ENCODE measurements at places on chromosomes 5 and 9. TPM values are rescaled to one million over a fixed set of nuclear protein-coding genes. Genes with fewer than 3 reads are reported as not detected.

GRCh38 chr5:169273451-169273850 lies 27.5 kb downstream of the SLIT3 start:
- H3K27ac ChIP-seq = no peak overlapping the region
- H3K27me3 ChIP-seq = no peaks in the 10 kb centered on the region
- no peaks in the 10 kb centered on the region for H3K36me3 ChIP-seq
- no peaks in the 10 kb centered on the region for H3K4me1 ChIP-seq
- no peak overlapping the region for H3K4me3 ChIP-seq

GRCh38 chr5:116525674-116526073 lies 48.9 kb downstream of the SEMA6A start:
- H3K4me3 ChIP-seq = no peak overlapping the region
- H3K27ac ChIP-seq = no peak overlapping the region
- no peak for DNase-seq
- H3K36me3 ChIP-seq = no peaks in the 10 kb centered on the region
- no peaks in the 10 kb centered on the region for H3K4me1 ChIP-seq

- no peak overlapping the region for H3K27ac ChIP-seq
- DNase-seq = no peak
- H3K4me1 ChIP-seq = peaks cover 6% of the 10 kb centered on the region
- no peaks in the 10 kb centered on the region for H3K36me3 ChIP-seq
Observed at GRCh38 chr5:168118042-168118668, 173.3 kb upstream of the WWC1 start.

The PCA3 gene
- not detected for total RNA-seq

The DIRAS2 gene
- not detected for total RNA-seq

GRCh38 chr5:81292130-81292529 lies 9.3 kb upstream of the ZCCHC9 start:
- H3K27me3 ChIP-seq = no peaks in the 10 kb centered on the region
- DNase-seq = no peak
- peaks cover 37% of the 10 kb centered on the region for H3K36me3 ChIP-seq
- peaks cover 32% of the 10 kb centered on the region for H3K4me1 ChIP-seq
- H3K4me3 ChIP-seq = no peak overlapping the region

The GLDC gene
- 0.68 TPM for total RNA-seq

DNA sequence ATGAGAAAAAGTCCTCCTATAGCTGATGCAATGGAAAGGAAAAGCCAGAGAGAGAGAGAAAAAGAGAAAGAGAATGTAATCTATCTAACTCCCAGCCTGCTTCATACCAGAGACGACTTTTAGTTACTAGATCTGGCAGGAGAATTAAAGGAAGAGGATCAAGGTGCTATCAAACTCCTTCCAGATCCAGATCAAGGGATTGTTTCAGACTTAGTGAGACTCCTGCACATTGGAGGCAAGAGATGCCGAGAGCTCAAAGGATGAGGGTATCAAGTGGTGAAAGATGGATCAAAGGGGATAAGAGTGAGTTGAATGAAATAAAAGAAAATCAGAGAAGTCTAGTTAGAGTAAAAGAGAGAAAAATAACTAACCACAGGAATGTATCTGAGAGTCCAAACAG lies 478.6 kb downstream of the KIF4B start:
- H3K4me1 ChIP-seq = no peaks in the 10 kb centered on the region
- H3K4me3 ChIP-seq = no peak overlapping the region
- no peak overlapping the region for H3K27ac ChIP-seq
- no peaks in the 10 kb centered on the region for H3K36me3 ChIP-seq
- peaks cover 5% of the 10 kb centered on the region for H3K27me3 ChIP-seq

GRCh38 chr5:72951671-72952468 lies 4.0 kb upstream of the FCHO2 start:
- peaks cover 41% of the 10 kb centered on the region for H3K27me3 ChIP-seq
- DNase-seq = no peak
- H3K27ac ChIP-seq = no peak overlapping the region
- peaks cover 13% of the 10 kb centered on the region for H3K4me1 ChIP-seq

DNA sequence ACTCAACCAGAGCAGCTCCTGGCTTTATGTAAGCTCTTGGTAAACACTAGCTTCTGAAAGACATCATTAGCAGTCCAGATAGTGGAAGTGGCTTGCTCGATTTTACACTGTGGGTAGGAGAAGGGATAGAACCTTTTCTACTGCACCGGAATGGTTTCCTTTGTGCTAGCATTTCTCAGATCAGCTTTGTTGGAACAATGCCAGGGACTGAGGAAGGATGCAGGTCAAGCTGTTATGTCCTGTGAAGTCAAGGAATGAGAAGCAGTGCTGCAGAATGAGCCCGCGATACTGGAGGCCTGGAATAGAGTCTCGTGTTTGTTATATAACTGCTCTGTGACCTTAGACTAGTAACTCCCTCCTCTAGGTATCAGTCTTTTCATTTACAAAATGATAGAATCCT lies 233.6 kb downstream of the GABRB2 start:
- no peak overlapping the region for H3K4me3 ChIP-seq
- DNase-seq = no peak
- H3K27ac ChIP-seq = no peak overlapping the region

DNA sequence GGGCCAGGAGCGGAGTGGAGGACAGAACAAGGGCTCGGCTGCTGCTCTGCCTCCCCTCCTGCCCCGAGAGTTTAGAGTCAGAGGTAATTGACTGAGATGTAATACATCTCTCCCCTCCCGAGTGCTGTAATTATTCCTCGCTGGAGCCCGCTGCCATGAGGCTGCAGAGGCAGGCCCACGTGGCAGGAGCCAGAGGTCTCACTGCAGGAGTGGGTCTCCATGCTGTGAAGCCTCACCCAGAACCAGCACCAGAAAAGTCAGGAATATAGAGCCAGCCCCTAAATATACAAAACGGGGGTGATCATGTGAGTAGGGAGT lies 2.5 kb downstream of the FAM163B start:
- H3K36me3 ChIP-seq = no peaks in the 10 kb centered on the region
- H3K27me3 ChIP-seq = peaks cover 42% of the 10 kb centered on the region
- DNase-seq = no peak
- no peak overlapping the region for H3K4me3 ChIP-seq

DNA sequence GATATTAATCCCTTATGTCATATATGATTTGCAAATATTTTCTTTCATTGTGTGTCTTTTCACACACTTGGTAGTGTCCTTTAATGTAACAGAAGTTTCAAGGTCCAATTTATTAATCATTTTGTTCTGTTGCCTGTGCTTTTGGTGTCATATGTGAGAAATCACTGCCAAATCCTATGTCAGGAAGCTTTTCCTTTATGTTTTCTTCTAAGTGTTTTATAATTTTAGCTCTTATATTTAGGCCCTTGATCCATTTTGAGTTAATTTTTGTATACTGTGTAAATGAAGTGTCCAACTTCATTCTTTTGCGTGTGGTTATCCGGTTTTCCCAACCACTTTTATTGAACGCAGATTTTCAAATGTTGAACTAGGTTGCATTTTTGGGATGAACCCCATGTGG lies 6.1 kb upstream of the ZNF510 start:
- H3K27me3 ChIP-seq = no peaks in the 10 kb centered on the region
- no peak overlapping the region for H3K4me3 ChIP-seq
- H3K4me1 ChIP-seq = peaks cover 16% of the 10 kb centered on the region

The ADRA1B gene
- not detected for total RNA-seq

The ZNF366 gene
- total RNA-seq = not detected

- H3K36me3 ChIP-seq = no peaks in the 10 kb centered on the region
- no peaks in the 10 kb centered on the region for H3K27me3 ChIP-seq
- no peak overlapping the region for H3K4me3 ChIP-seq
- H3K27ac ChIP-seq = no peak overlapping the region
- H3K4me1 ChIP-seq = no peaks in the 10 kb centered on the region
- no peak for DNase-seq
Observed at GRCh38 chr5:73822989-73823339, 197.0 kb downstream of the ARHGEF28 start.

DNA sequence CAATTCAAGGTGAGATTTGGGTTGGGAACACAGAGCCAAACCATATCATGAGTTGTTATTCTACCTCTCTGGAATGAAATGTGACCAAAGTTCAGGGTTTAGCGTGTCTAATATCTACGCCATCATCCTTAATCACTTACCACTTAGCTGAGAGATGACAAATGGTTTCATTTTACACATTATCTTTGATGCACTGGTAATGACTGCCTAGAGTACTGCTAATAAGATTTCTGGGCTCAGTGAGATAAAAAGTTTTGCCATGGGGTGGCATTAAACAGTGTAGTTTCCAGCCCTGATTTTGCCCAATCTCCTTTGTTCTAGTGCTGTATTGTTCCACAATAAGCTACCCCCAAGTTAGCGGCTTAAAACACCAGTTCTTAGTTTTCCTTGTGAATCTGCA lies 367.2 kb downstream of the MLLT3 start:
- H3K36me3 ChIP-seq = peaks cover 9% of the 10 kb centered on the region
- H3K4me3 ChIP-seq = no peak overlapping the region
- DNase-seq = no peak
- peak overlapping the region; percentile 81 for H3K27ac ChIP-seq
- H3K4me1 ChIP-seq = peaks cover 32% of the 10 kb centered on the region

The IL17B gene
- not detected for total RNA-seq

DNA sequence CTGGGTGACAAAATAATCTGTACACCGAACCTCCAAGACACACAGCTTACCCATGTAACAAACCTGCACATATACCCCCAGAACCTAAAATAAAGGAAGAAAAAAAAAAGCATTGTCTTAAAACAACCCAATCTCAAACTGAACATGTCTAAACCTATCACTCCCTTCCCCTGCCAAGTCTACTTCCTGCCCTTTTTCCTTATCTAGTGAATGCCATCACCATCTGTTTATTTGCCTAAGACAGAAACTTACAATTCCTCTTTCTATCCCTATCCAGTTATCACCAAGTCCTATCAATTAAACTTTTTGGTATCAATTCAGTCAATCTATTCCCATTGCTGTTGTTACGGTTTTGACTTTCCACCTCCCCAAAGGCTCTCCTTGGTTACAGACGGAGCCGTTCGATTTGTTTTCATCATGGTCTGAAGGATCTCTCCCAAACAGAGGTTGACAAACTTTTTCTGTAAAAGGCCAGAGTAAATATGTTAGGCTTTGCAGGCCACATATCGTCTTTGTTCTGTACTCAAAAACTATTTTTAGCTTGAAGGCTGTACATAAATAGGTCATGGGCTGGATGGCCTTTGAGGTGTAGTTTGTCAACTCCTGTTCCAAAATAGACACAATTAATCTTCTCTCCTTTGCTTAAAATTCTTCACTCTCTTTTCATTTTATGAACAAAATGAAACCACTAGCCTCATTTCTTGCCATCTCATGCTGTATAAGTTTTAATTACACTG lies 12.1 kb downstream of the NOL8 start:
- peaks cover 29% of the 10 kb centered on the region for H3K4me1 ChIP-seq
- H3K36me3 ChIP-seq = peaks cover 67% of the 10 kb centered on the region
- H3K4me3 ChIP-seq = no peak overlapping the region
- no peak overlapping the region for H3K27ac ChIP-seq

The CD274 gene
- total RNA-seq = 22.0 TPM

The UBE2QL1 gene
- total RNA-seq = not detected

The DMXL1 gene
- total RNA-seq = 25.1 TPM

DNA sequence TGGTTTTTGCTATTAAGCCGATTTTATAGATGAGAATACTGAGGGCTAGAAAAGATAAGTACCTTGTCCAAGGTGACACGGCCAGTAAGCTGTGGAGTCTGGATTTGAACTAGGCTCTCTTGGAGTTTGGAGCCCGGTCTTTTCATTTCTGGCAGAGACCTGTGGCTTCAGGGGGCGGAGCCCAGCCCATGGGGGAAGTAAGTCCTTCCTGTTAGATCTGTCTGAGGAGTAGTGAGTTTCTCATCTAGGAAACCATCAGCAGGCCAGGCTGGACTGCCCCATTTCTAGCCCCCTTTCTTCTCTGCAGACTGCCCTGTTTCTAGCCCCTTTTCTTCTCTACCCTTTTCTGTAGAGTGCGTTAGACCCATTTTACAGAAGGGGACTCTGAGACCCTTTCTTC lies 521 bp upstream of the PTGS1 start:
- peaks cover 4% of the 10 kb centered on the region for H3K4me1 ChIP-seq
- peaks cover 33% of the 10 kb centered on the region for H3K27me3 ChIP-seq
- H3K27ac ChIP-seq = no peak overlapping the region

The PCDHB10 gene
- total RNA-seq = not detected

The TRAF1 gene
- 169 TPM for total RNA-seq

DNA sequence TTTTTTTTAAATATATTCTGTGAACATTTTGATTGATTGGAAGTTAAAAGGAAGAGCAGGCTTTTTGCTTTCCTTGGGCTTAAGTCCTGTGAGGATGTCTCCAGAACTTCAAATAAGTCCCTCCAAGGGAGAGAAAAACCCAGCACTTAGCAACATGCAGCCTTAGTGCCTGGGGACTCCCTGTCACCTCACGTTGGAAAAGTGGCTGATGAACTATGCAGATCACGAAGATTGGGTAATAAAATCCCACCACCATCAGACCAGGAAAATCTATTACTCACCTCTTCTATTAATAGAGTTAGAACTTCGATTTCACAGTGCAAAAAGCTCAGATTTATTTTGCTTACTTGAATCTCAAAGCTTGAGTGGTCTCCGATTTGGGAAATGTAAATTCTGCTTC lies 507.0 kb downstream of the MAT2B start:
- no peak overlapping the region for H3K27ac ChIP-seq
- H3K27me3 ChIP-seq = peaks cover 8% of the 10 kb centered on the region

DNA sequence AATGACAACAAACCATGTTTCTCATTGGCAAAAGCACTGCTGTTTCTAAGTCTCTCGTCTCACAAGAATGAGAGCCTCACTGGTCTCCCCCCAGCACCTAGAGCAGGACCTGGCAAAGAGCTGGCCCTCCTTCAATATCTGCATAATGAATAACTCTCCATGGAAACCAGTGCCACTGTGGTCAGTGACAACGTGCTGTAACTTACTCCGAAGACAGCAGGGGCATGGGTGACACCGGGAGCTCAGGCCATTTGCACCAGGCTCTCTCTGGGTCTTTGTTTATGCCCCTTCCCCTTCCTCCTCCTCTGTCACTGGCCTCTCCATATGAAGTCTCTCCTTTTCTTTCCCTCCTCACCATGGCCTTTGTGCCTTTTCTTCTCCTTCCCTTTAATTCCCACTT lies 33.3 kb downstream of the TAS2R1 start:
- no peak overlapping the region for H3K27ac ChIP-seq
- no peaks in the 10 kb centered on the region for H3K4me1 ChIP-seq
- no peaks in the 10 kb centered on the region for H3K27me3 ChIP-seq
- no peak overlapping the region for H3K4me3 ChIP-seq
- H3K36me3 ChIP-seq = no peaks in the 10 kb centered on the region

- H3K36me3 ChIP-seq = no peaks in the 10 kb centered on the region
- no peak overlapping the region for H3K27ac ChIP-seq
- no peaks in the 10 kb centered on the region for H3K4me1 ChIP-seq
- no peaks in the 10 kb centered on the region for H3K27me3 ChIP-seq
- no peak overlapping the region for H3K4me3 ChIP-seq
Observed at GRCh38 chr5:63286724-63287123, 675.5 kb downstream of the HTR1A start.

The SLC6A7 gene
- not detected for total RNA-seq

The SPINK7 gene
- total RNA-seq = not detected

DNA sequence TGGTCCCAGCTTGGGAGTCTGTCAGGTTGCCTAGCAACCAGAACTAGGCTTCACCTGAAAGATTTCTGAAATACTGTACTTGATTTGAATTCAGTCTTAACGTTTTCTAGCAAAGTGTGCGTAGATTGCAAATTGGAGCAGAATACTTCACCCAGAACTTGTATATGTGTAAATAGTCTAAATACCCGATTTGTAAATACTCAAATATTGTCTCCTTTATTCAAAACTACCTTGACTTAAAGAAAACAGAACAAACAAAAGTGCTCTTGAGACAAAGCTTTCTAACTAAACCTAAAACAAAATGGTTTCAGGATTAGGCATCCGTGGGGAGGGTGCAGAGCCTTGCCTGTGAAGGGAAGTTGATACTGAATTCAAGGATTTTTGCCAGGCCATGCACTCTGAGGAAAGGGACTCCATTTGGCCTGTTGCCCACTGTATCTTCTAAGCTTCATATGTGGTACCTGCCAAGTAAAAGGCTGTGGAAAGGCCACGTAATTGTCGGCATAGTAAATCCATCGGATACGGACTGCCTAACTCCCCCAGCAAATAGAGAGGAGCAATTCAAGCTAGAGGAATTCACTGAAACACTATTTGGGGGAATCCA lies 744 bp upstream of the HMGCS1 start:
- H3K36me3 ChIP-seq = peaks cover 22% of the 10 kb centered on the region
- peak overlapping the region; percentile 96 for H3K27ac ChIP-seq
- peaks cover 54% of the 10 kb centered on the region for H3K4me1 ChIP-seq
